GM12864 (cell line): ENCODE measurements at places on chromosomes 5 and 9.

- DNase-seq, result no peak
Measured at GRCh38 chr5:132465059-132465707, 25.4 kb downstream of the IRF1 start.

DNA sequence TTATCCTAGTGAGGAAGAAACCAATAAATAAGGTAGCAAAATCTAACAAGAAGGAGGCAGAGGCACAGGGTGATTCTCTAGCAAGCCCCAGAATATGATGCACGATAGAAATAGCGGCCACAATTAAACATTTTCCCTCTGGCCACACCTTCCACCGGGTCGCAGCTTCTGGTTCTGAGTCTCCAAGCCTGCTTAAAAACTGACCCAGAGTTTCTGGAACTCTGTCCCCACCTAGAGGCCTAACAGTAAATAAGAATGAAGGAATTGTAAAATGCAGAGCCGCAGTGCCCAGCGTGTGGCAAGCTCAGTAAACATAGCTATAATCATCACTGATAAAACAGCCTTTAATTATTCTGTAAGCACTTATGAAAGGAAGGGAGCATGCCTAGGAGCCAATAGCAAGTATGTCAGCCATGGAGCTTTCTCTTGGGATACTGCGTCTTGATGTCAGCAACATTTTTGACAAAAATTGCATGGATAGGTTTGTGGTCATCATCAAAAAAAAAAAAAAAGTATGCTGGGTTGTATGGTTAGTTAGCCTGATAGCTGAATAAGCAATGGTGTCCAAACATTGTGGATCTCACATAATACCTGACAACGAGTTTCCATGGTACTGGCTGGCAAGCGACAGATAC, 465.5 kb downstream of the DNAH5 start:
- no peak for DNase-seq

DNA sequence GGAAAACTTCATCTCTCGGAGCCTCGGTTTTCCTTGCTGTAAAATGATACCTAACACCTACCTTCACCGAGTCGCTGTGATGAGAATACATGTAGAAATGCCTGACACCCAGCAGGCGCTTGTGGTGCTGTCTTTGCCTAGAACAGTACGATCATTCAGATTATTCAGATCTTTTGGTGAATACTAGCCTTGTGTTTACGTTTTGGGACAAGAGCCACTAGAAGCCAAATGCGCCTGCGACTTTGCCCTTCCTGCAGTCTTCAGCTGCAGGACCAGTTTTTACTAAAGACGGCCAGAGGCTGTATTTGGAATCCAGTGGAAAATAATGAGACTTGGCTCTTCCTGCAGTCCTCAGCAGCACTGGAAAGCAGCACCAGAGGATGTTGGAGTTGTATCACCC, 189.6 kb downstream of the TRIO start:
- DNase-seq, result no peak

DNA sequence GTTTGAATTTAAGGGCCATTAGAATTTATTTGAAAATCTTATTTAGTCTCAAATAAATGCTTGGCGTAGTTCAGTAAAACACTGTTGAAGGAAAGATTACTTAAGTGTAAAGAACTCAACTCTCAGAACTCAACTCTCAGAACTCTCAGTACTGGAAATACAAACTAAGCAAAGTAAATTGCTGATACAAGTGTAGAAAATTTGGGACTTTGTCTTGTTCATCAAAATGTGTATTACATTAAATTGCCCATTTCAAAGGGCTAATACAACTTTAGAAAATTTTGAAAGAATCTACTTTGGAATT, 99.4 kb downstream of the CSNK1G3 start:
- no peak for DNase-seq

- DNase-seq, result no peak
Measured at GRCh38 chr9:69120380-69121154, 53.5 kb upstream of the TJP2 start.

GRCh38 chr9:2291980-2292704, 277.0 kb downstream of the SMARCA2 start:
- no peak for DNase-seq

- DNase-seq, result no peak
Measured at GRCh38 chr5:172451771-172452197, 2.5 kb downstream of the SH3PXD2B start.

- no peak for DNase-seq
Measured at GRCh38 chr5:175387144-175387543, 56.8 kb downstream of the DRD1 start.

DNA sequence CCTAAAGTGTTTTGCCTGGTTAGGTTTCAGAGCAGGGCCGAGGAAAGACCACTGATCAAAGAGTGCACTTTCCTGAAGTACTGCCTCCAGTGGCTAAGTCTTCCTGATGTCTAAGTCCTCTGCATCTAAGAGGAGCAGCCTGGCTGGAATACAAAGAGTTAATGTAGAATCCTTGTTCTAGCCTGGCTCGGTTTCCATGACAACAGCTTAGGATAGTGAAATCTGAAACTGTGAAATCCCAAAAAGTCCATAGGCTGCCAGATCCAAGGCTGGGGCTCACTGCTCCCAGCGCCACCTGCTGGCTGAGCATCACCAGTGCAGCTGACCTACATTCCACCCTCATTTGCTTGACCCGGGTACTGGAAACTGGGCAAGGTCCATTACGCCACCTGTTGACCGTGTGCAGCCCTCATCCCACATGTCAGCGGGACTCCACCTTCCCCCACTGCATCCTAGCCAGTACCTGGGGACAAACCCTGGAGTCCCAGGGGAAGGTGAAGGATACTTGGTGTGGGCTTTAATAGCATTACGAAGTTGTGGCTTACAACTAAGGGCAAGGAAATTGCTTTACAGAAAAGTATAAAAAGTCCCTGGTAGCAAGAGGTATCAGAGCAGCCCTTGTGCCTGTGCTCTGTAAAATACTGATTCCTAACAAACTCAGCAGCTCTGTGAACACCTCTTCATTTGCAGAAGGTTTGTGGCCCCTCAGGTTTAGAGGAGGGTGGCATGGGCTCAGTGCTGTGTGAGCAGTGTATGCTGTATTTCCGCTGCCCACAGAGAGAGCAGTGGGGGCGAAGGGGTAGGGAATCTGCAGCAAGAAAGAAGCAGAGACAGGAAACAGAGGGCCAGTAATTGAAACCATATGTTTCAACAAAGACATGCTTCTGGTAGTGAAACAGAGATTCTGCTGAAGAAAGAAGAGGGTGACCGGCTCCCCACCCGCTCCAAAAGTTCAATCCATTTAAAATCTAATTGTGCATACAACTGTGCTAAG, 36.0 kb downstream of the PCDHGC5 start:
- DNase-seq, result no peak

- no peak for DNase-seq
Measured at GRCh38 chr9:84827216-84827765, 157.8 kb downstream of the NTRK2 start.

DNA sequence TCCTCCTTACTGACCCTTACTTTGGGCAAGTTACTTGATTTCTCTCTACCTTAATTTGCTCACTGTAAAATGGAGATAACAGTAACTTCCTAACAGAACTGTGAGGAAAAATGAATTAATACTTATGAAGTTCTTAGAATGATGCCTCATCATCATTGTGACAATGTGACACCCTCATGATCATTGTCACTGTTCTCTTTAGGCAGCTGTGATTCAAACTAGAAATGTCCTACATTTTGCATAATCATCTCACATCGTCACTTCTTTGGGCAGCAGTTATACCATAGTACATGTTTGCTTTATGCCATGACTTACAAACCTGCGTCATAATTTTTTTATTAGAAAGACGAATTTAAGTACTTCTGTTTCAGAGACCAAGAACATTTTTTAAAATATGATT, 9.7 kb downstream of the SLC30A5 start:
- DNase-seq, result no peak

- DNase-seq, result no peak
Measured at GRCh38 chr9:69542942-69543704, 129.0 kb downstream of the APBA1 start.

GRCh38 chr5:171898386-171898785, 108.1 kb downstream of the FBXW11 start:
- no peak for DNase-seq

DNA sequence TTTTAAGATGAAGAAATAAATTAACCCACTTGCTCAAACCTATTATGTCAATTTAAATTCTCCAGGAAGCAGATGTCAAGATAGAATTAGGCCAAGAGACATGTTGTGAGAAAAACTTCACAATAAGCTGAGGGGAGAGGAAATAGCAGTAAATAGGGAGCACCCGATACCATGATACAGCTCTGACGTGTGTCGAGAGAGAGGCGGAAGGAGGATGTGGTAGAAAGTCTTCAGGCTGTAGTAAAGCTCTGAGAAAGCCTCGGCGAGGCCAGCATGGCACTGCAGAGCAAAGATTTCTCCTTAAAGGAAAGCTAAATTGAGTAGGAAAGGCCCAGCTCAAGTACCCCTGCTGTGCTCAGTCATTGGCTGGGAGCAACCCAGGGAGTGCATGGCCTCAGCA, 6.0 kb upstream of the PUM3 start:
- DNase-seq, result no peak

DNA sequence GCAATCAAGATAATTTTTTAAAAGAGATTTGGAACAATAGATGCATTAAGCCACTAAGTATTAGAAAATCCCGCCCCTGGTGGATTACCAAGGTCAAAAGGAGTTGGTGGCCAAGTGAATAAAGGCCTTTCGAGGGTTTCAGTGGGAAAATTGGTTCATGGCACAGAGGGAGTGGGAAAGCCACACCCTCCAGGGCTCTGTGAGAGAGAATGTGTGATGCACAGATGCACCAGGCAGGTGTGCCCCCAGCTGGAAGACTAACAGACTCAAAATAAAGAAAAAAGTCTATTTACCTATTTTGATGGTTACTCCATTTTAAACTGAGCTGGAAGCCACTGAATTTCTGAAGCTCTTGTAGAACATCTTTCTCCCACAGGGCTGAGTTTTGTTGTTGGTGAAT, 278.0 kb downstream of the DRD1 start:
- DNase-seq, result no peak

DNA sequence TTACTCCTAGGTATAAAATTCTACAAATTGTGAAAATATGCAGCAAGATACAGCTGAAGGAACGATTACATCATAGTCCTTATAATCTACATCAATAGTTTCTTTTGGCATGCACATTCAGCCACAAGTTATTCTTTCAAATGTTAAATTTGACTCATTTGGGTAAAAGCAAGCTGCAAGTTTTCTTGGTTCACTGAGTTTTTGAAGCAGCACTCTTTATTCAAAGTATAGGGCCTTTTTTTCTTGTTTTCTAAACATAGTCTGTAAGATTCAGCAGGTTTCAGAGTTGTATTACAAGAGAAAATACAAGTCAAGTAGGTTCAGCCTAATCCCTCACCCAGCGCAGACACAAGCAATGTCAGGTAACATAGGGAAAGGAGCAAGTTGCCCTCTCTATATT, 981.5 kb downstream of the PTPRD start:
- DNase-seq, result no peak

DNA sequence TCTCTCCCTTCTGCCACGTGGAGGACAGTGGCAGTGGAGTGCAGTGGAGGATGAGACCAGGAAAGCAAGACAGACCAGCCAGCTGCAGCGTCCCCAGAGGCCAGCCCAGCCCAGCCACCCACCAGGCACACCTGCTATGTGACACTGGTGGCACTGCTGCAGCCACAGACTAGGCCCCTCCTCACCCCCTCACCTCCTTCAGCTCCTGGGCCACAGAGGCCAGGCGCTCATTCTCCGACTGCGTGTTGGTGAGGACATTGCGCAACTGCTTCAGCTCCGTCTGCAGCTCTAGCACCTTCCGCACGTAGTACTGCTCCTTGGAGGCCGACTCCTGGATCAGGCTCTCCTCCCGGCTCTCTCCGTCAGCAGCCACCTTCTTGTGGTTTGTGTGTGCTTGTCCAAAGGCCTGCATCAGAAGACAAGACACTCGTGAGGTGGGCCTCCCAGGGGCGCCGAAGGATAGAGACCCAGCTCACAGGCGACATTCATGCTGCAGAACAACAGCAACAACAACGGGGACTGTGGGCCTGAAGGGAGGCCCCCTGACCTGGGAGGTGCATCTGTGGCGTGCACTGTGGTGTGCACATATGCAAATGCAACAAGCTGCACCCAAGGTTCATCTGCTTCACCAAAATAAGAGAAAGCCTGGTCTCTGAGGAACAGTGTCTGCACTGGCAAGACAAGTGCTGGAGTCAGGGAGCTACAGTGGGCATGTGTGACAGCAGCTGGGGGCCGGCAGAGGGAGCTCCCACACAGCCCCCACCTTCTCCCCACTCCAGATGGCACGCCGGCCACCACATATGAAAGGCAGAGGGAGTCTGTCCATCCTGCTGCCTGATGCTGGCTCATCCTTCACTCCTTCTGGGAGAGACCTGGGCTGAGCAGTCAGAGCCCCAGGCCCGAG, 35.5 kb downstream of the BICD2 start:
- no peak for DNase-seq

DNA sequence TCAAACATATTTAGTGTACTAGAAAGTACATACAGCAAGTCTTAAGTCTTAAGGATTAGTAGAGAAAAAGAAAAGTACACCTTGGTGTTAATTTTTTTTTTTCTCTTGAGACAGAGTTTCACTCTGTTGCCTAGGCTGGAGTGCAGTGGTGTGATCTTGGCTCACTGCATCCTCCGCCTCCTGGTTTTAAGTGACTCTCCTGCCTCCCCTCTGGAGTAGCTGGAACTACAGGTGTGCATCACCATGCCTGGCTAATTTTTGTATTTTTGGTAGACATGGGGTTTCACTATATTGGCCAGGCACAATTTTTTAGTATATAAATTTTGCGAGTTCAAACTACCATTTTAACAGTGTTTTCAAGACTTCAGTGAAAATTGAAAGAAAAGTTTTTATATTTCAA, 1941.1 kb upstream of the CDH6 start:
- DNase-seq, result no peak

DNA sequence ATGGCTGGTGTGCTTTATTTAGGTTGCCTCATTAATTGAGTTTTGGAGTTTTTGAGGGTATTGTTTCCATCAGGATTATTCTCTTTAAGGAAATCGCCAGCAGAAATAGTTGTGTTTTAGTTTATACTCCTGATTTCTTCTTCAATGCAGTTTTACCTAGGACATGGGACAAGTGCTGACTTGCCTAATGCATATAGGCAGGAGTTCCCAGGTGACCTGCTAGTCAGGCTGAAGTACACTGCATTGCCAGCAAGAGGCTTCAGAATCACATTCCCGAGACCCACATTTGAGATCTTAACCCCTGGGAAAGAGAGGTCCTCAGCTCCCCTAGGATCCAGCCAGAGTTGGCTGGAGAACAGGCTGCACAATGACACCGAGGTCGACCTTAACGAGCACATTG, 1.5 kb upstream of the OR1N2 start:
- no peak for DNase-seq

DNA sequence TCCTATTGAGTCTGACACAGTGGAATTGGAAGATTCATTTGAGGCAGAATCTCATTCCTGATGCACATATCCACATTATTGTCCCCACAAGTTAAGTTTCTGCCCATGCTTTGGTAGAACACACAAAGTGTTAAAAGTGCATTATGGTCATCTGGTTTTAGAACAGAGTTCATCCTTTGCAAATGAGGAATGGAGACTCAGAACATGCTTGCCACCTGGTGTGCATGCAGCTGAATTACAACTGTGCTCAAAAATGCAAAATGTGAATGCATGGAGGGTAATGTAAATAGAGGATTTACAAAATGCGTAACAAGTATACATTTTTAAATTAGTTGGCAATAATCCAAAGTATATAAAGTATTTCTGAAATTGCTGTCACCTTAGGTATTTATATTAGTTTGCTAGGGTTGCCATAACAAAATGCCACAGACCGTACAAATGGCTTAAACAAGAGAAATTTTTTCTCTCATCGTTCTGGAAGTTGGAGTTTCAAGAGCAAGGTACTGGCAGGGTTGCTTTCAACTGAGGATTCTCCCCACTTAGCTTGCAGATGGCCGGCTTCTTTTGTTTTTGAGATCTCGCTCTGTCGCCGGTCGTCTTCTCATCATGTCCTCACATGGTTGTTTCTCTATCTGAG, 671.1 kb downstream of the TAF11L14 start:
- no peak for DNase-seq
